ENCODE measurements at places on chromosomes 4 and X. TPM values are rescaled to one million over a fixed set of nuclear protein-coding genes. Genes with fewer than 3 reads are reported as not detected.

SSX4B gene
- total RNA-seq: not detected

ITIH6 gene
- not detected for total RNA-seq

- no peak for DNase-seq
Measured at GRCh38 chr4:182918791-182919302, 1.7 kb upstream of the DCTD start.

DNA sequence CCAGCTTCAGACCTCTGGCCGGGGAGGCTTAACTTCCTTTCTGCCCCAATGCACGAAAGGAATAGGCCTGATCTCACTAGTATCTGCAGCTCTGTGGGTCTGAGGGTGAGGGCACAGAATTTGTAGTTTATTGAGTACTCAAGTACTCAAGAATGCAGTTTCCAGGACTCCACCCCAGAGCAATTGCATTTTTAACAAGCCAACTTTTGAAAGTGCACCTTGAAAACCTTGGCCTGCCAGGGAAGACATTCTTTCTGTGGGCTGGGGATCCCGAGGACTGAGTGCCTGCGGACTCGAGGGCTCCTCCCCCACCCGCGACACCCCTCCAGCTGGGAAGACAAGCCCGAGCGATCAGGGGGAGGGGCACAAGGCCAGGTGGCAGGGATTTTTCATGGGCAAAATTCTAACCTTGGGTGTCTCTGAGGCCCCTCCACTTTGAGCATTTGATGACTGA, 22.4 kb downstream of the RS1 start:
- DNase-seq: no peak

DNA sequence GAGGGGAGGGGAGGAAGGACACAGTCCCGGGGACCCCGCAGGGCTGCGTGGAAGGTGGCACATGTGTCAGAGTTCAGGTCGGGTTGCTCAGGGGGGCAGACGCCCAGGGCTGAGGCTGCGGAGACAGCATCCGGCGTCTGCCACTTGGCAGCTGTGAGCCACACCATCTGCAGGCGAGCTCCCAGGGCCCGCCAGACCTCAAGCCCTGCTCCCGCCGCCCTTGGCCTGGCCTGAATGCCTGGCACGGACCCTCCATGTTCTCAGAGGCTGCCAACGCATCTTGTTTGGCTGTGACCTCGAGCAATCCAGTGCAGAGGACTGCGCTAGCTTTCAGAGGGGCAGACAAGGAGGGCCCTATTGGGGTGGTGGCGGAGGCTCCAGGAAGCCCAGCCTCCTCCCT, 5.1 kb downstream of the BGN start:
- DNase-seq: no peak

PAGE2B gene
- total RNA-seq: not detected

GRCh38 chrX:126342859-126343258, 176.8 kb upstream of the DCAF12L2 start:
- no peak for DNase-seq

GRCh38 chr4:78748381-78748780, 27.8 kb upstream of the BMP2K start:
- DNase-seq: no peak

- peak; percentile 41 for DNase-seq
Measured at GRCh38 chr4:6907658-6908191, 1.9 kb upstream of the TBC1D14 start.

ANOS1 gene
- total RNA-seq: 1.9 TPM

GRCh38 chr4:38193236-38193863, 233.2 kb downstream of the PTTG2 start:
- no peak for DNase-seq

DNA sequence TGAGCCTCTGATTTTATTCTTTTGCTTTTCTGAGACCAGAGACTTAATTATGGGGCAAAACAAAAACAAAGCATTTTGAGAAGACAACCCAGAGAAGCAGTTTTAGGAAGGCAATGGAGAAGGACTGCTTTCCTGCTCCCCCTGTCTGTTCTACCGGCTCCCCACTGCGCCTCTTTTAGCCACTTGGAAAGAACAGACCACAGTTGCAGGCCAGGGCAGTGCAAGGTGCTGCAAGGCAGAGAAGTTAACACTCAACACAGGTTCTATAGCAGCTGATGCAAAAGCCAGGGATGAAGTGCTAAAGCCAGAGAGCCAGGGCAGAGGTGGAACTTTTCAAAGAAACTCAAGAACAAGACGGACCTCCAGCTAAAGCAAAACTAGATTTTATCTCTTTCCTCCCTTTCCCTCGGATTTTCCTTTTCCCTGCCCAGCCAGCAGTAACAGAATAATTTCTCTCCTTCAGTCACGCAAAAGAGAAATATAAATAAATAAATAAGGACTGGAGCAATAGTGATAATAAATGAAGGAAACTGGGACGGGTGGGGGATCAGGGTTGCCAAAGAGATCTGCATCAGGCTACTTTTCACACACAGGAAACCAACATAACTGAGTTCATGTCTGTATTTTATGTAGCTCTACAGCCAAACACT, 10.4 kb downstream of the SH3RF1 start:
- DNase-seq: no peak

TRIM61 gene
- 1.7 TPM for total RNA-seq

DNA sequence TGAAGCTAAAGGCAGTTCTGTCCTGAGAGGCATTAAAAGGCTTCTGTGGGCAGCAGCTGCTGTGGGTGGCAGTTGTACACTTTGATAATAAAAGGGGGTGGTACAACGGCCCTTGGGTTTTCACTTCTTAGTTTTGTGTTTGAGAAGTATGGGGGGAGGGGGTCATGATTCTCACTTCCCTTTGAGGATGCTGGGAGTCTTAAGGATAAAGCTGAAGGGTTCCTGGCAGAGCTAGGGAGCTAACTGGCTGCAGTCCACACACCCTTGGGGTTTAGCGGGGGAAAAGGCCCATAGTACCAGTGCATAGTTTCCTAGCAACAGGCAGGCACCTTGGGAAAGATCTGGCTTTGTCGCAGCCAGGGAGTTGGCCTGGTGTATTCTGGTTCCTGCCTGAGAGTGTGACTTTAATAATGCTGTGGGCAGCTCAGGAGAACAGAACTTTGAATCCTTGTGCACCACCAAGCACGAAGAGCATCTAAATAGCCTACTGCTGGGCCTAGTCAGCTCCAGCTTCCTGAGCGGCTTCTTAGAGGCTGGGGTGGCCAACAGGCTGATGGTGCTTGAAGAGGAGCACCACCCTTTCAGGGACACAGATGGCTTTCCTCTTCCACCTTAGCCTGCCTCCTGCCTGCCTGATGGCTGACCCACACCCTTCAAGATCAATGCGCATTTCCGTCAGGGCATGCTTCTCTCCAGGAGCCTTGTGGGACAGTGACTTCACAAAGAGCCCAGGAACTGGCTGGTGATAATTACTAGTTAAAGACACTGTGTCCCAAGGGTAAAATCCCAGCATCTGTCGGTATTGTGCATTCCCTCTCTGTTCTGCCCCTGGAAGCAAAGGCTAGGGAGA, 12.5 kb downstream of the ZBTB33 start:
- DNase-seq: no peak

ZFYVE28 gene
- total RNA-seq: 3.2 TPM

USP38 gene
- 27.4 TPM for total RNA-seq

- peak; percentile 63 for DNase-seq
Measured at GRCh38 chrX:37824491-37825214, 22.7 kb downstream of the DYNLT3 start.
